ACHN (cell line): ENCODE measurements at places on chromosomes 2 and 18.

- no peak for DNase-seq
Measured at GRCh38 chr2:165450156-165450555, 19.3 kb upstream of the CSRNP3 start.

DNA sequence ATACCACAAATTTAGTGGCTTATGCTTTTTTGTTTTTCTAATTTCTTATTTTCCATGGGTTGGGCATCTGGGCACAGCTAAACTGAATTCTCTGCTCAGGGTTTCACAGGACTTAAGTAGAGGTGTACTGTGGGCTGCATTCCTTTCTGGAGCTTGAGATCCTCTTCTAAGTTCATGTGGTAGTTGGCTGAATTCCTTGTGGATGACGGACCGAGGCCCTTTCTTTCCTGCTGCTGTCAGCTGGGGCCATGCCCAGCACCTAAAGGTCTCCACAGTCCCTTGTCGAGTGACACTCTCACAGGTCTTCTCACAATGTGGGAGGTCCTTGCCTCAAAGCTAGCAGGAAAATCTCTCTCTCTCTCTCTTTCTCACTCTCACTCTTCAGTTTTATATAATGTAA, 433.5 kb upstream of the LRATD1 start:
- no peak for DNase-seq

- DNase-seq, result no peak
Measured at GRCh38 chr2:180184506-180184905, 177.4 kb upstream of the CWC22 start.

DNA sequence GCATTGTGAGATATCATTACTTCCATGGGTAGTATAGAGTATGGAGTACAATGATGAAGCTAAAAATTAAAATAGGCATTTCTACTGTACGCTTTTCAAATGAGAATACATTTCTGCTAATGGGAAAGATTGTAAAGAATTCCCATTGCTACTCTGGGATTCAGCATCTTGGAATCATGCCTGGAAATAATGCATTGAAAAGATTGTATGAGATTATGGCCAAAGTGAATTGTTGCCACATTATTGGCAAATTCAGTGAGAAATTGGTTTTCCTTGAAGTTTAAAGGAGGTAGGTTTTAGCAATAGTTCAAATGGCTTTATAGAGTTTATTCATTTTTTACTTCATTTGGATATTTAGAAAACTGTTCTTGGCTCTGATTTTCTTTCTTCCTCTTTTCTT, 157.9 kb downstream of the GULP1 start:
- DNase-seq, result no peak

DNA sequence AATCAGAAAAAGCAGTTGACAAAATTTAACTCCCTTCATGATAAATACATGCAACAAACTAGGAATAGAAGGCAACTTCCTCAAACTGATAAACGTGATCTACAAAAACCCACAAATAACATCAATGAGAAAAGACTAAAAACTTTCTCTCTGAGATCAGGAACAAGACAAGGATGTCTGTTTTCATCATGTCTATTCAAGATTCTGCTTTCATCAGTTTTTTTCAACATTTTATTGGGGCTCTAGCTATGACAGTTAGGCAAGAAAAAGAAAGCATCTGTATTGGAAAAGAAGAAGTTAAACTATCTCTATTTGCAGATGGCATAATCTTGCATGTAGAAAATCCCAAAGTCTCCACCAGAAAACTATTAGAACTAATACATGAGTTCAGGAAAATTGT, 12.3 kb upstream of the CHST10 start:
- no peak for DNase-seq

DNA sequence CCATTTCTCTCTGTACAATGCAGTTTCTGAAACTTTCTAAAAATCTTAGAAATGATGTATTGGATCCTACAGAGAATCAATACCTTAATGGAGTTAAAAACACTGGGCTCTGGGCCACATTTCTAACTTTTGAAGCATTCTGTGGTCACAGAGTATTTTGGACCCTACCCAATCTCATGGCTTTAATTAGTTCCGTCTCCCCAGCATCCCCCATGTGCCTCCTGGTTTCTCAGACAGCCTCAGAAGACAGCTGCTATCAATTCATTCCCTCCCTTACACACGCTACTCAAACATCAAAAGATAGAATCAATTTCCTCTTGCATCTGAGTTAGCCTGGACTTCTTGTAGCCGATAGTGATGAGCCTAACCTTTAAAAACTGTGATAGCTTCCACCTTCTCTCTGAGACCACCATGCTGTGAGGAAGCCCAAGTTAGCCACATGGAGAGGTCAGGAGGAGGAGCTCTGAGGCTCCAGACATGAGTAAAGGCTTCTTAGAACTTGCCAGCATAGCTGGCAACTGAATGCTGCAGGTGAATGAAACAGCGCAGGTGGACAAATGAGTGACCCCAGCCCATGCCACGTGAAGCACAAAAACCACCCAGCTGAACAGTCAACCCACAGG, 10.4 kb downstream of the ADCY3 start:
- no peak for DNase-seq

GRCh38 chr18:37669991-37670534, 104.5 kb upstream of the CELF4 start:
- DNase-seq, result no peak

DNA sequence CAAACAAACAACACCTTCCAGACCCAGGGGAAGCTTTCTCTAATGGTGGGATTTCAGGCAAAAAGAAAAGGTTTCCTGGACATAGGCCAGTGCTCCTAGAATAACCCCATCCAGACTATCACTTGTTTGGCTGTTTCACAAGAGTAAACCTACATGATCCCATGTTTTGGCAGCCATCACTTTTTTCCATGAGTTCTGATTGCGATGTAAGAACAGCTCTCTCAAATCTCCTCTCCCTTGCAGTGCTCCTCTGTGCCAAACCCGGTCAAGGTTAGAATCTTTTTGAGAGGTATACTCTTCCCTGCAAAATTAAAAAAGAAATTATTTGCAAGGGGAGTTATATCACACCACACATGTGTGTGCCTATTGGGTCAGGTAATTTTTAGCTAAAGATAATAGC, 11.9 kb downstream of the GRP start:
- no peak for DNase-seq

DNA sequence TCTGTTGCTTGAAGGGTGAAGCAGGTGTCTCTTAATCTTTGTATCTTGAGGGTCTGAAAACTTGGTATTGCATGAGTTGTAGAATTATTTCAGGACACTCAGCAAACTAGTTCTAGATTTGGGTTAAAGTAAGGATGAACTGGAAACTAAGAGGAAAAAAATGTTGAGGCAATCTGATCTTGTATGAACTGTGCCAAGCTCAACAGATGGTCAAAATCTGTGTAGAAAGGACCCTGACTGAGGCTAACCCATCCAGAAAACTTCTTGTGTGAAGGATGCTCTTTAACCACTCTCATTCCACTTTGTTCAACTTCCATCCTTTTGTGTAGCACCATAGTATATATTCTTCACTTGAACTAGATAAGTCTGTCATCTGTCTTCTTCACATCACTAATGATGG, 861.7 kb downstream of the SLC4A3 start:
- DNase-seq, result no peak

DNA sequence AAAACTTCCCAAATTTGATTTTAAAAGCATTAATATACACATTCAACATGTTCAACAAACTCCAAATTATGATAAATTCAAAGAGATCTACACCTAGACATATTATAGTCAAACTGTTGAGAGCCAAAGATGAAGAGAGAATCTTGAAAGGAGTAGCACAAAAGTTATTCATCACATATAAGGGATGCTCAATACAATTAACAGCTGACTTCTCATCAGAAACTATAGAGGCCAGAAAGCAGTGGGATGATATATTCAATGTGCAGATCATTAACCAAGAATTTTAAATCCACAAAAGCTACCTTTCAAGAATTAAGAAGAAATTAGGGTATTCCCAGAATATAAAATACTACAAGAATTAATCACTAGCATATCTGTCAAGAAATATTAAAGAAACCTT, 75.4 kb downstream of the LOXHD1 start:
- DNase-seq, result no peak

- DNase-seq, result no peak
Measured at GRCh38 chr18:23626451-23627279, 36.0 kb downstream of the ANKRD29 start.

DNA sequence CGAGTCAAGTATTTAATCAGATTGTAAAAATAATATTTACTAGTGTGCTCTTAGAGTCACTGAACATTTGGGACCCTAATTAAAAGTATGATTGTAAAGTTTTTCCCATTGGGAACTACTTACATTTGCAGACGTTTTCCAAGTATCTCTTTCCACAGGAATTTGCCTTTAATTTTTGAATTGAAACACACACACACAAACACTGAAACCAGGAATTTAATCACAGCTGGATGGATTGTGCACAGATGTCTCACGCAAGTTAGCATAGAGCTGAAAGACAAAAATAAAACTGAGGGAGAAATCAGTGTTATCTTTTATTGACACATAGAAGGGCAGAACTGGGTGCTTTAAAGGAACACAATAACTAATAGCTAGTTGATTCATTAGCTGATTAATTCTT, 230.7 kb downstream of the RND3 start:
- no peak for DNase-seq

- no peak for DNase-seq
Measured at GRCh38 chr2:41647468-41648050, 400.3 kb upstream of the PKDCC start.

DNA sequence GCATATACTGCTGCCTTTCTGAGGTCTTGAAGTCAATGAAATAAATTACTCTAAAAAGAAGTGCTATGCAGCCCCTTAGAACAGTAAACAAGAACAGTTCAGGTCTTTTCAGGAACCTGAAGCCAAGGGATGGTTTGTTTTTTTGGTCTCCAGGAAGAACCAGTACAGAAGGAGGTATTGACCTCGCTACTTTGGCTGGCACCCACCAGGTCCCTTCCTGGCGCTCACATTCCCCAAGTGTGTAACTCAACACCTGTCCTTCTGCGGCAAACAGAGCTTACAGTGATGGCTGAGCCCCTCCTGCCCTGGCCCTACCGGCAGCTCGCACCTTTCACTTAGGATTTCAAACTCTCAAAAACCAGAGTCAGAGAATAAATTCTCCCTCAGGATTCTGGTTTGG, 51.9 kb downstream of the SETBP1 start:
- no peak for DNase-seq

- DNase-seq, result no peak
Measured at GRCh38 chr18:69954719-69955480, 7.2 kb upstream of the CD226 start.

DNA sequence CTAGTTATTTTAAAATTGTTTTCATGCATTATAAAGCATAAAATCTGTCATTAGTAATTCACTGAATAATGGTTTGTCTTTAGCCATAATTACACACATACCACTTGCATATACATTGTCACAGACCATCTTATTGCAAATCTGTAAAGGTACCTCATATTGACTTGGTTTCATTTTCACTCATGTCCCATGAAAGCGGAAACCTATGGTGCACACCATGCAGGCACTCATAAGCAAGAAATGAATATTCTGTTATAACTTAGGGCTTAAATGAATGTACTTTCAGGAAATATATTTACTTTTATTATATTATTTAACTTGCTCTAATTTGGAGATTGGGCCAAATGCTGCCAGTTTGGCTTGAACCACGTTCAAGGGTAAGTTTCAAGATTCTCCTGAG, 29.2 kb upstream of the STK17B start:
- no peak for DNase-seq

DNA sequence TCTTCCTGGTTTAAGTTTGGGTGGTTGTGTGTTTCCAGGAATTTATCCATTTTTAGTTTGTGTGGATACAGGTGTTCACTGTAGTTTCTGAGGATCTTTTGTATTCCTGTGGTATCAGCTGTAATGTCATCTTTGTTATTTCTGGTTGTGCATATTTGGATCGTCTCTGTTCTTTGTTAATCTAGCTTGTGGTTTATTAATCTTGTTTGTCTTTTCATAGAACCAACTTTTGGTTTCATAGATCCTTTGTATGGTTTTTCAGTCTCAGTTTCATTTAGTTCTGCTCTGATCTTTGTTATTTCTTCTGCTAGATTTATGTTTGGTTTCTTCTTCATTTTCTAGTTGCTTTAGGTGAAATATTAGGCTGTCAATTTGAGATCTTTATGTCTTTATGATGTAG, 202.4 kb upstream of the ZSWIM2 start:
- no peak for DNase-seq

DNA sequence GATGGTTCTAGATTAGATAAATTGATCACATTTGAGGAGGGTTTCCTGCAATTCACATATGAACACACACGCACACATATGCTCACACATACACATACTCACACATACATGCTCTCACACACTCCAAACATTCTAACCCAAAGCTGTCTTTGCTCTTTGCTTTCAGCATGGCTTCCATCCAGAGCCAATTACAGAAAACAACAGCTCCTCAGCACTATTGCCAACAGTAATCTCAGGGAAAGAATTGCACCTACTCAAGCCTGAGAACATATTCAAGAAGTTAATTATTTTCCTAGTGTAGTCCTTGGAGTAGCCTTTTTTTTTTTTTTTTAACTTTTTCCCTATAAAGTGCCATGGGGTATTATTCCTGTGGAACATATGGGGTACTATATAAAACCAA, 246.9 kb upstream of the PARD3B start:
- DNase-seq, result no peak

DNA sequence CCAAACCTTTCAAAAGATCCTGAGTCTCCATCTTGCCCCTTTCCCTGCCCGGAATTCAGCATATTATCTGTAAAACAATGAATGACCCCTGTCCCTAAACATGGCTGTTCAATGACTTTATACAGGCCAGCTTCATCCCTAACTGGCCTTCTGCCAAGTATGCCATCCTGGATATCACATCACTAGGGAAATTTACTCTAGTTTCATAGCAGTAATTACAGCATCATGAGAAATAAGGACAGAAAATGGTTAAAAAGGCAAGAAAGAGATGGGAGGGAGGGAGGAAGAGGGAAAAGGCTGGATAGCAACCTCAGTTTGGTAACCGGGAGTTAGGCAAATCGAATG, 4.4 kb downstream of the MBOAT2 start:
- no peak for DNase-seq

DNA sequence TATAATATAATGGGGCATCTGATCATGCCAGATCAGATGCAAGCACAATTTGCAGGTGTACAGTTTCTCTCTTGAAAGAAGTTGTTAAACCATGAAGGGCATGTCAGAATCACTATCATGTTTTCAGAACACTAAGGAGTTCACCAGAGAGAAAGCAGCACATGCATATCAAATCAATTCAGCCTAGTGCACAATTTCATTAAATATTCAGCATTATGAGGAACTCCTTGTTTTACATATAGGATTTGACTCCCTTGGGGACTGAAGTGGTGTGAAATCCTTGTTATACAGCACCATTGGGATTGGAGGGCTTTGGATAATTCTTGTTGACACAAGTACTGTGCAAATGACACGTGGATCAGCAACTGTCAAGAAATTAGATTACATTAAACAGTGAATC, 562.1 kb upstream of the KLHL29 start:
- no peak for DNase-seq

DNA sequence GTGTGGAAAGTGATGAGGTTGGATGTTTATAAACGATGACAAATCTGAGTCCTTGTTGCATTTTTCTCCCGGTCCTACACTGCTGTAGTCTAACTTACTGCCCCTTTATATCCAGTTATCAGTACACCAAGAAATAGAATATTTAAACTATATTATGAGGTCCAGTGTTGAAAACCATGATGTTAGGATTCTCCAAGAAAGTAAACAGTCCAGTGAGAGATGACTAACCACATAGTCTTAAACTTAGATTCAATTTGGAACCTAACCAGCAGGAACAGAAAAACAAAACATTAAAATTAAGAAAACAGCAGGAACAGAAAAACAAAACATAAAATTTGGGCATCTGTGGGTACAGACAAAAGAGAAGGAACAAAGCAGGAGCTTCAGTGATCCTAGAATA, 143.2 kb downstream of the TPGS2 start:
- DNase-seq, result no peak
